Stimulated activated CD4-positive, alpha-beta T cell treated with anti-CD3 and anti-CD28 coated beads, TNF-alpha, amount 100 ng/mL, for 24 hours (primary cell): ENCODE measurements at places on chromosomes 7 and 10.

DNA sequence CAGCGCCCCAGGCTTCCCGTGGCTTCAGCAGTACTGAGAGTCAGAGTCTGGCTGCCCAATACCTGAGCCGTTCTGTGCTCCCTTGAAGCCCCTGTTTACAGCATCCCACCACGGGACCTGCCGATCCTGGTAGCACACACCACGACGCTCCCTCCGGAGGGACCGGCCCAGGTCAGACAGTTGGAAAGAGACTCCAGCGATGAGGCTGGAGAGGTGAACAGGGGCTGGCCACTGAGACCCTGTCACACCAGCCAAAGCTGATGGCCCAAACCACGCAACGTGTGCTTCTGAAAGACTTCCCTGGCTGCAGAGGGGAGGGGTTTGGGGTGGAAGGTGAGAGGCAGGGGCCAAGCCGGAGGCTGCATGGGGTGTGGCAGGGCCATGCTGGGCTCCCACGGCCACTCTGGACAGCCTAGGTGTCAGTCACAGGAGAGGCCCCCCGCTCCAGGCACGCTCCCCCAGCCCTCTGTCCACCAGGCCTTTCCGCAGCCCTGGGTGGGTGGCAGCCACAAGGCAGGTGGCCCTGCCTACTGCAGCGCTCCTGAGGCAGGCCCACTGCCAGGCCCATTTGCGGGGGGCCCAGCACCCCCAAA lies 140.2 kb upstream of the CHST15 start:
- no peak for DNase-seq

DNA sequence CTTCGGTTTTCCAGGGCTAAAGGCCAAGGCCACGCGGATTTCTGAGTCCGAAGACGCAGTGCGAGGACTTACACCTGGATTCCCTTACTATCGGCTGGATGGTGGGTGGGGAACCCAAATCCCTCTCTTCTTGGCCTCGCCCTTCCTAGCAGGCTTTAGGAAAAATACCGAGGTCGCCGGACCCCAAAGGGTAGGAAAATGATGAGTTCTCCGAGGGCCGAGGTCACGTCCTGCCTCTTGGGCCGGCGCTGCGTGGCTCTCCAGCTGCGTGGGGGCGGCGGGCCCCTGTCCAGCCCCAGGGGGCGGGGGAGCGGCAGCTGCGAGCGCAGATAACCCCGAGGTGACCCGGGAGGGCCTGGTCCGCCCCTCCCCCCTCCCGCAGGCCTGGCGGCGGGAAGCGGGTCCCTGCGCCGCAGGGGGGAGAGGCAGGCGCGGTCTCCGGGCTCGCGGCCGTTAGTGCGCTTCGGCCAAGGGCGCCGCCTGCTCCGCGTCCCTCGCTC lies 805 bp upstream of the HMX3 start:
- DNase-seq, result no peak

DNA sequence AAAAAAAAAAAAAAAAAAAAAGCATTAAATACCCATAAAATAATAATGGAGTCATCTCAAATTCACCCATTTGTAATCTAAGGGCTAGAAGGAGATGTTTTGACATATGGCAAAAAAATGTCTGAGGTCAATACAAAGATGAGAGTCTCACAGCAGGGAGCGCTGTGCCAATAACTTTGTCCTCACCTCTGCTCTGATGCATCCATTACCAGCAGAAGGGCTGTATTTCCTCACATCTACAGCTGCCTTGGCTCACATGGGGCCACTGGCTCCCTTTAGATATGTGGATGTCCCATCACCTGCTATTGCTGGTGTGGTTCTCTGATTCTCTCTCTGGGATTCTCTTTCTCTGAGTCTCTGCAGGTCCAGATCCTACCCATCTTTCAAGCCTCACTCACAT lies 90.3 kb upstream of the FAM133B start:
- no peak for DNase-seq

- DNase-seq, result no peak
These were observed 89.5 kb downstream of the THSD7A start for GRCh38 chr7:11742496-11742895.

DNA sequence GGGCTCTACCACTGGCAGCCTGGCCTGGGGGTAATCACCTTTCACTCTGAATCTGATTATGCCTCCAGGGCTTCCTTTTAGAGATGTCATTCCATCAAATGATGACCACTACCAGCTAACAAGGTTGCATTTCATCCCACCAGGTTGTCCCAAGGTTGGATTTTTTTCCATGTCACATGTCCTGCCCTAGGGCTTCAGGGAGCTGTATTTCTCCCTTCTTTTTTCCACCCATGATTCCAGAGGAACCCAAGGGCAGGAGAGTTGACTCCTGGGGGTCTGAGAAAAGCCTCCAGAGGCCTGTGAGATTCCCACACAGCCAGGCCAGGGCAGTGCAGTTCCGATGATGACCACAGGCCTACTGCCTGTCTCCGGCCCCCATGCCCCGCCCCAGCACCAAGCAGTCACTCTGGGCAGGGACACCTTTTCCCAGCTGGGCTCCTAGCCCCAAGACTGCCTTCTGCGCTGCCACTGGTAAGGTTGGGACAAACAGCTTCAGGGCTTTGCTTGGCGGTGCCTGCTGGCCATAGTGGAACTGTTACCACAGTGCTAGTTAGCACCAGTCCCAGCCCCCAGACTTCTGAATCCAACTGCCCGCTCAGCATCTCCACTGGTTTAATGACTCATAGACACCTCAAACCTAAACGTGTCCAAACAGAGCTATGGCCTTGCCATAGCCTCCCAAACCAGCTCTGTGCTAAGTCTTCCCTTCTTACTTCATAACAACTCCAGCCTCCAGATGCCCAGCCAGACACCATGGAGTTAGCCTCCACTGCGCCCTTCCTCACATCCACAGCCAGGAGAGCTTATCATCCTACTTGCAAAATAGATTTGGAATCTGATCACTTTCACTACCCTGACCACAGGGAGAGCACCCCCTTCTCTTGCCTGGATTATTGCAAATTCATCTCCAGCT lies 133.7 kb downstream of the ARHGAP22 start:
- DNase-seq, result no peak

DNA sequence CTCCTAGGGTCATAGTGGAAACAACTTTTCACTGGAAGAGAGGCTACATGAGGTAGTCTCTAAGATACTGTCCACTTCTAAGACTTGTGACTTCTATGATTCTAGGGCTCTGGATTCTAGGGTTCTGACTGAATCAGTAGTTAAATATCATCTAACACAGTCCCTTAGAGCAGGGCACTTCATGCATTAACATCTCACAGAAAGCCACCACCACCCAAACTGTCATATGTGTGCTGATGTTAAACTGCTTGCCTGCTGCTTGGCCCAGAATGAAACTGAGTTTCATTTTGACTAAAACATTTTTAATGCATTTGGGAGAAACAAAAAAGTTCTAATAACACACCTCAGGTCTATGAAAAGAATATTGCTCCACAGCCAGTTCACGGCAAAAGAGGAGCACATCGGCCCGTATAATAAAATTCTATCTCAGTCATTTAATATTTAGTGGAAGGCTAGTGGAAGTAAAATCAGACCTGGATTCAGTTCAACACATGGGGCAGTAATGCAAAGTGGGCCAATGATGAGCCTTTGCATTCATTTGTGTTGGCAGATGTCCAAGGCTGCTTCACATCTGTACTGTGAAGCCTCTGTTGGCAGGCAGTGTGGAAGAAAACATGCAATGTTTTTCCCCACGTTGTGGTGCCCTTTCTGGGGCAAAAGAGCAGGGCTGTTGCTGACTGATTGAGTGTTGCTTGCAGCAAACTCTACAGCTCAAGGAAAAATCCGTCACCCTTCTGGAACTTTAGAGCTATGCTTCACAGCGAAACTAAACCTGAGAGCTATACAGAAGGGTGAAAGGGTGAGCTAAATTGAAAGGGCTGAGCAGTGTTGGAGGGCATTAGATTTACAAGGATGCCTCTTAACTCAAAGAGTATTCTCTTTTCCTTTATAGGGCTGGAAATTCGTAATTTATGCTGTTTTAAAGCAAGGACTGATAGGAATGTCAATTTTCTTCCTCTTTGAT lies 33.5 kb upstream of the AUTS2 start:
- DNase-seq, result no peak

- no peak for DNase-seq
These were observed 26.5 kb upstream of the CNTNAP2 start for GRCh38 chr7:146090023-146090645.

DNA sequence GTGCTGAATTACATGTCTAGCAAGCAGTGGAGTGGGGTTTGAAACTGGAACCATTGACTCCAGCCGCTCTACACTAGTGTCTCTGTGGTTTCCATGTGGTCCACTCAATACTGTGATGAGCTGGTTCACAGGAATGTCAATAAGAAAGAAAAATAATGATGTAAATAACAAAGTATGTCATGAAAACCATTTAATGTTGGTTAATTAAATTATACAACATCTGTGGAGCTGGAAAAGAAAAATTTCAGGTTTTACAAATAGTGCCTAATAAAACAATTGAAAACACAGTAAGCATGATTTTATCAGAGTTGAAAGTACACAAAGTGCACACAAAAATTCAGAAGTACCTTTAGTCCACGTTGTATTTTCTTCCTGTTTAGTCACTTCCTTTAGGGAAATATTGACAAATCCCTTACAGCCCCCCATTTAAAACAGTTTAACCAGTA lies 28.7 kb upstream of the NAMPT start:
- no peak for DNase-seq

GRCh38 chr7:114830952-114831351 lies 90.9 kb upstream of the MDFIC start:
- no peak for DNase-seq

DNA sequence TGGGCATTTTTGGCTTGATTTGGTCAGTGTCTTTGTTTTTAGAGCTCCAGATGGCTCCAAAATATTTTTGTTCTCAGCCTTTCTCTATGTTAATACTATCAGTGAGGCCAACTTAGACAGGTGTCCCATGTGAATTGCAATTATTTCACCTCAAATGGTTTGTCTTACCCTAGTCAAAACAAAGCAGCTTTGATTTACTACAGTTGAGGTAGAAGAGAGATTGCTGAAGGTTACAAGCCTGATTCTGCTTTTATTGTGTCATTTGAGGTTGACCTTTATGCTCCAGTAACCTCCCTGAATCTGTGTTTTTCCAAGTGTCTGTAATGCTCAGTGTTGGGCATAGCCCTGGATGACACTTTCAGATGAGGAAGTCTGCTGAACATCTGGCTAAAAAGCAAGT lies 882.9 kb downstream of the NRG3 start:
- no peak for DNase-seq

DNA sequence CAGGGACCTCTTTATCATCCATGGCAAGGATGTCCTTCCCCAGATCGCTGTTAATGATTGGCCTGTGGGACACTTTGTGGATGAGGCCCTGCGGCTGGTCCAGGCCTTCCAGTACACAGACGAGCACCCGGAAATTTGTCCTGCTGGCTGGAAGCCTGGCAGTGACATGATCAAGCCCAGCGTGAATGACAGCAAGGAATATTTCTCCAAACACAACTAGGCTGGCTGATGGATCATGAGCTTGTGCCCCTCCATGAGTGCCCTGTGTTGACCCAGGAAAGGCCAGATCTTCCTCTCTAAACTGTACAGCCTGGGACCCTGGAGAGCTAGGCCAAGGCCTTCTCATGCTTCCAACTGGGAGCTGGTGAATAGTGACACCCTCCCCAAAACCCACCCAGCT lies 124.1 kb downstream of the CUL2 start:
- DNase-seq, result no peak

GRCh38 chr10:86958901-86959736 lies 720 bp downstream of the SNCG start:
- no peak for DNase-seq

- DNase-seq, result no peak
These were observed 67.1 kb downstream of the TMEM130 start for GRCh38 chr7:98802781-98803110.

- DNase-seq, result no peak
These were observed 34.2 kb upstream of the ANK3 start for GRCh38 chr10:60423920-60424319.

DNA sequence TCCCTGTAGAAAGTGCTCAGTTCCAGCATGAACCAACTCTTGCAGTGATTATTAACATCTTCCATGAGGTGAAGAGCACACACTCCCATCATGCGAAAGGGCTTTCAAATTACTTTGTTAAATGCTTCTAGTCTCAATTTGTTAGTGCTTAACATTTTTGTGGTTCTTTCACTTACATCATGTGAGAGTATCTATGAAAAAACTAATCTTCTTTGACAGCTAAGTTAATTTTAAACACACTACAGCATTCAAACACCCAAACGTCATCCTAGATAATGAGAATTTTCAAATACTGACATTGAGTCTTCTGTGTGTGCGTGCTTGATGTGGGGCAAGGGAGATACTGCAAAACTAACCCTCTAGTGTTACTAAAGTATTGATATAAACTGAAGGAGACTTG lies 84.8 kb downstream of the ETV1 start:
- DNase-seq, result no peak

DNA sequence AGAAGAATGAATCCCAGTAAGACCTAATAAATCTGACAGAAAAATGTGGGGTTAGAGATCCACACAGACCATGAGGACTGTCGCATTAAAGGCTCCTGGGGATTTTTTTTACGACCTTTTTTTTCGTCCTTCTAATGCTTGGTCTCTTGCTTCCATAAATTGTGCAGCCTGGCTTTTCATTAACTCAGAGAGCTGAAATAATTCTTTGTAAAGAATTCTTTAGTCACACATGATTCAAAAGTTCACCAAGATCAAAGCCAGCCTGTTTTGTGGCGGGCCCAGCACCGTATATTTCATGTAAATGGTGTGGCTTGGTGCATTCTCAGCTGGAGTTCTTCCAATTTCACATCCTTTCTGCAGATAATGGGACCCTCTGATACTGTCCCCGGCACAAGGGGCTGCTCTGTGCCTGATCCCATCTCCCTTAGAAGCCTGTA lies 206.6 kb upstream of the BMPER start:
- DNase-seq, result no peak

DNA sequence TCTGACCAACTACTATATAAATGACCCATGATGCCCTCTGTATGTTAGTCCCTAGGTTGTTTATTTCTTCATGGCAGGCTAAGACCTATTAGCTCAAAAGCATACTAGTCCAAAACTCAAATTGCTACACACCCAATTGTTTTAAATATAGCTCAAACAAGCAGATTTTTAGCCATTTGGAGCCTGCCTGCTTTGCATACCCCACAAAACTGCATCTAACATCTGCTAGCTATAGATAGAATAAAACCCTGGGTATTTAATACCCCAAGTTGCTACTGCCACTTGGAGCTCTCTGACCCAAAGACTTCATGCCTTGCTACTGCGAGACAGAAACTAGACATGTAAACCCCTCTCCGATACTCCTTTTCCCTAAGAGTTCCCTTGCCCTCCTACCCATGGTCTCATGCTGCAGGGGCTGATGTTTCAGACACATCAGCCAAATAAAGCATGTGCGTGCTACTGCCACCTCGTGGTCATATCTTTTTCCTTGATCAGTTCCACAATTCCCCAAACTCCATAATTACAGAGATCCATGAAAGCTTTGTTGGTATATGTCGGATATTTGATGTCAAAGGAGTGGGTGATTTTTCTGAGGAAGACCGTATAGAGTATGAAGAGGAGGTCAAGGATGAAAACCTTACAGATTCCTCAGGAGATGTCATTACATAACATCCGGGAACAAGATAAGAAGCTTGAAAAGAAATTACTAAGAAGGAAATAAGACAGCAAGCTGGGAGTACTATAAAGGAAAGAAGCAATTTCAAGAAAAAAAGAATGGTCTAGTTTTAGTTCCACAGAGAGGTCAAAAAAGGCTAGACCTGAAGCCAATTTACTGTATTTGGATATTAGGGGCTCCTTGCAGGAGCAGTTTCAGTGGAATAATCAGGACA lies 386.6 kb downstream of the SH2D4B start:
- no peak for DNase-seq
